ENCODE measurements at places on chromosomes 7 and 10.

DNA sequence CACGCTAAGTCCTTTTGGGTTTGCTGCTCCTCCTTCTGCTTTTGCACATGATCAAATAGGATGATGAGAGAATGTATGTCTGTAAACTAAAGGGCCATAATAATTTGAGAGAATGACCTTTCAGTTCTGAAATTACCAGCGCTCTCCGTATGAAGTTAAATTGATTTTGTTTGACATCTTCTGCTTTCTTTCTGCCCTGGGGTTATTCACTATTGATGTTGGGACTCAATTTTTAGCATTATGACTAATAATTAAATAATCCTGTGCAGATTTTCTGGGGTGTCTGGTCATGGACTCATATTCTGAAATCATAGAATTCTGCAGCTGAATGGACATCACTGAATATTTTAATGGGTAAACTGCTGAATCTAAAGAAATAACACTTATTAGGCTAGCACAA is 423.2 kb downstream of the POM121L12 start:
- DNase-seq: no peak

- DNase-seq: no peak
These were observed 48.6 kb upstream of the TES start for GRCh38 chr7:116161728-116162127.

GRCh38 chr7:85498031-85498430 is 311.2 kb upstream of the SEMA3D start:
- DNase-seq: no peak

DNA sequence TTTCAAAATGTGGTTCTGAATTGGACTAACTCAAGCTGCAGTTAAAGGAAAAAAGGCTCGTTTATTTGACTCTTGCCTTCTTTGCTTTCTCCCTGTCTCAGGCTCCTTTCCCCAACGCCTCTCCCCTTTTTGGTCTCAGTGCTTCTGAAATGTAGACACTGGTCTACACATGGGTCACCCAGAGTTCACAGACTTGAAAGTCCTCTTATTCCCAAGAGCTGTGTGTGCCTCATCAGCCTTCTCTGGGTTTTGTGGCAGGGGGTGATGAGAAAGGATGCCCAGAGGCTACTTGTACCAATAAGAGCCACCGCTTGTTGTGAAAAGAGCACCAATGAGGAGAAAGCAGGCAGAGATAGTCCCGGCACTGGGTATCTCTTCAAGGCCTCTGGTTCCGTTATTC is 125.7 kb downstream of the BICC1 start:
- no peak for DNase-seq

- DNase-seq: no peak
These were observed 353.2 kb downstream of the HGF start for GRCh38 chr7:81416659-81417058.

- DNase-seq: no peak
These were observed 45.1 kb downstream of the ZMIZ1 start for GRCh38 chr10:79113827-79114226.

Data from stimulated activated CD8-positive, alpha-beta memory T cell treated with anti-CD3 and anti-CD28 coated beads, Interleukin-2, amount 100 ng/mL, for 48 hours (primary cell).